ENCODE measurements at places on chromosomes 11 and 22. TPM values are rescaled to one million over a fixed set of nuclear protein-coding genes. Genes with fewer than 3 reads are reported as not detected.

GRIA4 gene
- total RNA-seq, result under 0.01 TPM

INPP5J gene
- 0.09 TPM for total RNA-seq

TMPRSS13 gene
- not detected for total RNA-seq

APOA5 gene
- total RNA-seq, result not detected

DBX1 gene
- total RNA-seq, result not detected

ZNRF3 gene
- 2.3 TPM for total RNA-seq

OLFML1 gene
- total RNA-seq, result 3.1 TPM

MMP27 gene
- not detected for total RNA-seq

CDC45 gene
- total RNA-seq, result 3.1 TPM

GTF2H1 gene
- total RNA-seq, result 59.2 TPM

TPCN2 gene
- 10.9 TPM for total RNA-seq

SORL1 gene
- 10.2 TPM for total RNA-seq

Data from smooth muscle cell of bladder (primary cell).